ENCODE measurements at places on chromosomes 3 and 15.

GRCh38 chr3:41137686-41138111 lies 61.6 kb upstream of the CTNNB1 start:
- no peak for DNase-seq

- DNase-seq = no peak
These were observed 167.9 kb downstream of the PDE8A start for GRCh38 chr15:85149465-85150129.

DNA sequence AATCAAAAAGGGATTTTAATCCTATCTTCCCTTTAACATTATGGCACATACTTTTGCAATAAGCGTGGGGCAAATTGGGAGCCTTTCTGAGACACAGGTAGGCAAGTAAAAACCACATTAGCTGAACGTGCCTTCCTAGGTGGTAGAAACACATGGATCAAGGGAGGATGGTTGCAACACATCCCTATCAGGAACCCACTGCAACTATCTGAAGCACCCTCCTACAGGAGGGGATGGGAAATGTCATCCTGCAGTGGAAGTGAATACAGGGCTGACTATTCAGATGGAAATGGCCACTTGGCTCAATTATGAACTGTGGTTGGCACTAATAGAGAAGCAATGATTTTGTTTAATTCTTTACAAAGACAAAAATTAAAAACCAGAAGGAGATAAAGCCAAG lies 826.3 kb downstream of the FHIT start:
- DNase-seq = no peak

DNA sequence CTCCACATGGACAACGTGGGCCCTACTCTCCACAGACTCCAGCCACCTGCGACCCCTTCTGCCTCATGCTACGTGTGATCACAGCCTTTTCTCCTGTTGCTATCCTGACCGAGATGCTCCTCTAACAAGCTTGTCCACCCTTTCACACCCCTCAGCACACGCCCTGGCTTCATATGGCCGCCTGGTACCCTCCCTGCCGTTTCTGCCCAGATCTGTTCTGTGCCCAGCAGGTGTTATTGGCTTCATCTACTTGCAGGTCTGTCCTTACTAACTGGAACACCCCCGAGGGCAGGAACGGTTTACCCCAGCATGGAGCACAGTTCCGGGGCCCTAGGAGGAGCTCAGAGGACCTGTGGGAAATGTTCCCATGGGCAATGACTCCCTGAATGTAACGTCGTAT lies 9.9 kb downstream of the CHAC1 start:
- DNase-seq = no peak
